ENCODE measurements at places on chromosomes 16 and 17.

GRCh38 chr16:22815863-22816262 lies 1.9 kb downstream of the HS3ST2 start:
- H3K27me3 ChIP-seq = peaks cover 73% of the 10 kb centered on the region
- H3K4me3 ChIP-seq = no peak overlapping the region
- H3K4me1 ChIP-seq = peaks cover 7% of the 10 kb centered on the region
- no peaks in the 10 kb centered on the region for H3K36me3 ChIP-seq

DNA sequence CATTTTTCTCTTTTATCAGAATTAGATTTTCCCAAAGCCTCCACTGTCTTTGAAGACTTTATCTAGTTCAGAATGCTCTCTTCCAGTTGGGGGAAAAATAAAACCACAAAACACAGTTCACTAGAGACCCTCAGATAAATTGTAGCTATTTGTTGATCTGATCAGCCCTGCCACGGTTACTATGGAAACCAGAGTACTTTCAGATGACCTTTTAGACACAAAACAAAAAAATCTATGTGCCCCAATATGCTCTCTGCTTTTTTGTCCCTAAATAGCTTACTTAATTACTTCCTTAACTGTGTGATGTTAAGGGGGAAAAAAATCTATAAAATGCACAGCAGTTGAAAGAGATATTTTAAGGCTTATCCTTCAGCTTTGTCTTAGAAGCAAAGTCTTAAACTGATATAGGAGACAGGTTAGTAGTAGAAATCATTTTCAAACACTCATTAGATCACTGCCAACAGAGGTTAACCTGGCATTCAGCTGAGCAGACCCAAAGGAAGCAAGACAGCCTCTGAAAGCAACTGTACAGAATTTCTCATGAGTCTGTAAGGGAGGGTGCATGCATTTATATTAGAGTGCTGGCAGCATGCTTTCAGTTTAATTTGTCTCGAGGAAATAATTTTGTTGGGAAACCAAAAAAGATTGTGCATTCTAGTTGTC lies 129.9 kb upstream of the CACNG5 start:
- peak overlapping the region; percentile 74 for H3K27ac ChIP-seq
- H3K27me3 ChIP-seq = no peaks in the 10 kb centered on the region
- H3K4me3 ChIP-seq = no peak overlapping the region
- peaks cover 2% of the 10 kb centered on the region for H3K36me3 ChIP-seq
- H3K4me1 ChIP-seq = peaks cover 20% of the 10 kb centered on the region
- no peak for DNase-seq

DNA sequence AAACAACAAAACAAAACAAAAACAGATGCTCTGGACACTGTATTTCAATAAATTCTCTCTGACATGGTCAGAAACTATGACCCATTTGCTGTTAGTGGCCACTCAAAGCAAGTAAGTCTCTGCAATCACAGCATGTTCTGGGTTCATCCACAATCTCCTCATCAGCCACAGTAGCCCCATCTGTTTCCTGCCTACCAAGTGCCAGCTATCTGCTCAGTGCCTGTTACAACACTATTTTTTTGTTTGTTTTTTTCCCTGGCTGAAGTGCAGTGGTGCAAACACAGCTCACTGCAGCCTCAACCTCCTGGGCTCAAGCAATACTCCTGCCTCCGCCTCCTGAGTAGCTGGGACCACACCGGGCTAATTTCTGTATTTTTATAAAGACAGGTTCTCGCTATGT lies 137.9 kb downstream of the SOX9 start:
- H3K27me3 ChIP-seq = peaks cover 12% of the 10 kb centered on the region
- no peaks in the 10 kb centered on the region for H3K36me3 ChIP-seq
- H3K4me3 ChIP-seq = no peak overlapping the region
- no peaks in the 10 kb centered on the region for H3K4me1 ChIP-seq
- DNase-seq = no peak

- peaks cover 6% of the 10 kb centered on the region for H3K27me3 ChIP-seq
- no peak for DNase-seq
- no peak overlapping the region for H3K27ac ChIP-seq
- H3K36me3 ChIP-seq = peaks cover 5% of the 10 kb centered on the region
These were observed 22.0 kb downstream of the GOSR2 start for GRCh38 chr17:46944931-46945330.

DNA sequence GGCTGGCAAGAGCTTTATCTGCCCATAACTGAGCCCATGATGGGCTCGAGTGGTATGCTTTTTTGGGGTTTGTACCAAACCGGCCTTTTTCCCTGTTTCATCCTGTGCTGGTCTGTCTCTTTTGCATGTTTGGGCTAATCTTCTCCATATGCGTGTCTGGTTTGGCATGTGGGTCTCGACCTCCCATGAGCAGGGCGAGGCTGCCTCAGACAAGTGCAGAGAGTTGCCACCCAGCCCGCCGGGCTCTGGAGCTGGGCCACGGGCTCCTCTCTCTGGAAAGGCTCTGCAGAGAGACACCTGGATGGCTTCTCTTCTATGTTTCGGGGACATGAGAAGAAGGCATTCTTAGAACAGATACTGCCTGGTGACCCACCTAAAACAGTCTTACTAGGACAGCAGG lies 67.8 kb upstream of the TBX2 start:
- no peak overlapping the region for H3K4me3 ChIP-seq
- H3K36me3 ChIP-seq = no peaks in the 10 kb centered on the region
- peaks cover 23% of the 10 kb centered on the region for H3K27me3 ChIP-seq
- peaks cover 14% of the 10 kb centered on the region for H3K4me1 ChIP-seq
- no peak for DNase-seq

- H3K36me3 ChIP-seq = no peaks in the 10 kb centered on the region
- DNase-seq = no peak
- peaks cover 67% of the 10 kb centered on the region for H3K4me1 ChIP-seq
- no peaks in the 10 kb centered on the region for H3K27me3 ChIP-seq
- H3K4me3 ChIP-seq = peak overlapping the region; percentile 66
- peak overlapping the region; percentile 96 for H3K27ac ChIP-seq
These were observed 12.3 kb downstream of the RAI1 start for GRCh38 chr17:17693253-17694168.
